Foreskin keratinocyte (primary cell): ENCODE measurements at places on chromosomes 5 and 9. TPM values are rescaled to one million over a fixed set of nuclear protein-coding genes. Genes with fewer than 3 reads are reported as not detected.

NPR3 gene
- not detected in 2 replicates for total RNA-seq

- DNase-seq: no peak
These were observed 53.9 kb upstream of the KCNN2 start for GRCh38 chr5:114308017-114308416.

DNA sequence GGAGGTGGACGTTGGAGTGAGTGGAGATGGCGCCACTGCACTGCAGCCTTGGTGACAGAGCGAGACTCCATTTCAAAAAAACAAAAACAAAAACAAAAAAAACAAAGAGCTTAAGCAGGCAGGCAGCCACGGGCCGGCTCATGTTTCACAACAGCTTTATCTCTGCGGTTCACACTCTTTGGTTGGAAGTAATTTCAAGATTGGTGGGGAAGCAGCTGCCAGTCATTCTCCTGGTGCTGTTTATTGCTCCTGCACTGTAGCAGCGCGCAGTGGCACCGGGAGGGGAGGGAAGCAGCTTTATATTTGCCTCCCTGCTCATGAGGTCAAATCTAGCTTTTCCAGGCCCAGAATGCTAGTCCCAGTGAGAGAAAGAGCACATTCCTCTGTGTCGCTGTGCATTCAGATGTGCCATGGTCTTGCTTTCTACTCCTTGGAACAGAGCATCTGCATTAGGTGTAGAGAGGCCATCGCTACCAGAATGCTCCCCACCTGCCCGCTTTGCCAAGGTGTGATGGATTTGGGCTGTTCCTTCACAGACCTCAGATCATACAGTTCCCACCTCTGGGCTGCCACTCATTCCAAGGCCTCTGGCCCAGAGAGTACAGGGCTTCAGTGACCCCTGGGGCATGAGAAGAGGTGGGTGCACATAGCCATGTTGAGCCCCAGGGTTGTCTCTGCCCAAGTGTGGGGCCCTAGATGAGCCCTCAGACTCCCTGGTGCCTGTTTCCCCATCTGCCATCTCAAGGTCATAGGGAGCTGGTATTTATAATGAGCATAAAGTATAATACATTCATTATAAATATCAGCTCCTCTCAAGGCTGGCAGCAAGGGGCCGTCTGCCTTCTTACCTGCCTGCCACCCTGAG, 270.4 kb downstream of the MED10 start:
- no peak for DNase-seq

PCDHA6 gene
- total RNA-seq: not detected in 2 replicates

GOLM1 gene
- 20.3 and 25.6 TPM in 2 replicates for total RNA-seq

GPR107 gene
- 21.6 and 25.8 TPM in 2 replicates for total RNA-seq

- DNase-seq: no peak
These were observed 42.8 kb downstream of the JADE2 start for GRCh38 chr5:134568337-134568700.

- no peak for DNase-seq
These were observed at the start of gene LARP1 for GRCh38 chr5:154755361-154756008. TSS of gene LARP1 (plus strand) at chr5:154755377. CDS start at chr5:154755758, 381 bp downstream.

- no peak for DNase-seq
These were observed 121.3 kb upstream of the OSMR start for GRCh38 chr5:38724301-38725030.

DNA sequence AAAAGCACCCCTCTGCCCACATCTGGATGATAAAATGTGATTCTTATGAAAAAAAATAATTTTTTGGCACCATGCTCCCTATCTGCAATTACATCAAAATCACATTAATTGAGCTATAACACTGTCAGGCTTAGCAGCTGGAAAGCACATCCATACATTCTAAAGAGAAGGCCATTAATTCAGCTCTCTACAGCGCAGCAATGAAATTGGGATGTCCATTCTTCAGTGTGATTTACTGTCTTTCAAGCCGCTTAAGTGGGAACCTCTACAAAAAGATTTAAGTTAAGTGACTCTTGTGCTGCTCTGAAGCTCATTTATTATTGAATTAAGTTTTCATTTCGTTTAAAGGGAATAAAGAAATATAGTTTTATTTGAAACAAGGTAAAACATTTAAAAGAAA, 171.3 kb downstream of the EBF1 start:
- DNase-seq: no peak
